ENCODE measurements at places on chromosomes 4 and X. TPM values are rescaled to one million over a fixed set of nuclear protein-coding genes. Genes with fewer than 3 reads are reported as not detected.

GRCh38 chrX:50726296-50726695 lies 87.7 kb downstream of the SHROOM4 start:
- H3K27me3 ChIP-seq = peaks cover 4% of the 10 kb centered on the region
- H3K4me1 ChIP-seq = no peaks in the 10 kb centered on the region
- H3K36me3 ChIP-seq = no peaks in the 10 kb centered on the region
- H3K4me3 ChIP-seq = no peak overlapping the region

STS gene
- 1.6 TPM for polyA plus RNA-seq

DNA sequence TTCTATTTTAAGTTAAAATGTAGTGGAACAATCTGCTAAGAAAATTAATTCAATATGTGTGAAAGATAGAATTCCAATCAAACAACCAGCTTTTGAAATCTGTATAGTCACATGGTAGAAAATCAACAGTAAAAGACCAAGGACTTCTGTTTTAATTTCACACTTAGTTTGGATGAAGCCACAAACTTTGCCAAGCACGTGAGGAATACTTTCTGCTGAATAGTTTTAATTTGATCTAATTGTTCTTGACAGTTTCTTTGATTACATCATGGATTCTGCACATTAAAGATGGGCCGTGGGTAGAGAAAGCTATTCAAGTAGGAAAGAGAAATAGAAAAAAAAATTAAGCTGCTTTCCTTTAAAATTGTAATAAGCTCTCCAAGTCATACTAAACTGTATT lies 137.9 kb upstream of the FAM241A start:
- no peak overlapping the region for H3K27ac ChIP-seq
- no peaks in the 10 kb centered on the region for H3K36me3 ChIP-seq
- H3K27me3 ChIP-seq = no peaks in the 10 kb centered on the region
- H3K4me1 ChIP-seq = no peaks in the 10 kb centered on the region
- DNase-seq = no peak

DNA sequence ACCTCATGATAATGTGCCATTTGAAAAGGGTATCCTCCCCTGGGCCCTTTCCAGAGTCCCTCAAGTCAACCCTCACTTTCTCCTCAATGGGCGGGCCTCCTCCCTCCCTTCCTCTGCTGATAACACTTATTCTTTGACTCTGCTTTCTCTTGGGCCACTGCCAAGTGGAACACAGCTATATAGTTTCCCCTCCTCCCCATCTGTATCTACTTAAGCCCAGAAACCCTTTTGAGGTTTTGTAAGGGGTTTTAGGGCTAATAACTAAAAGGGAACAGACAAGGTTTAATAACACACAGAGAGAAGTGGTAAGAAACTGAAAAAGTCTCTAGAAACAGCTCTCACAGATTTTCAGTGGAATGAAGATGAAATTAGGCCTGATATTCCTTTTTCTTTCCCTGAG lies 116.7 kb downstream of the GPC3 start:
- H3K4me1 ChIP-seq = no peaks in the 10 kb centered on the region
- H3K36me3 ChIP-seq = no peaks in the 10 kb centered on the region
- no peak for DNase-seq
- no peaks in the 10 kb centered on the region for H3K27me3 ChIP-seq
- H3K4me3 ChIP-seq = no peak overlapping the region

GRCh38 chrX:155694649-155695048 lies 81.9 kb upstream of the TMLHE start:
- no peak overlapping the region for H3K4me3 ChIP-seq
- DNase-seq = no peak
- H3K4me1 ChIP-seq = no peaks in the 10 kb centered on the region
- H3K27me3 ChIP-seq = peaks cover 3% of the 10 kb centered on the region
- H3K27ac ChIP-seq = no peak overlapping the region

All from immature natural killer cell (primary cell).